ENCODE measurements at places on chromosomes 11 and 22.

GRCh38 chr11:128022007-128022368 lies 565.4 kb downstream of the ETS1 start:
- DNase-seq, result no peak

DNA sequence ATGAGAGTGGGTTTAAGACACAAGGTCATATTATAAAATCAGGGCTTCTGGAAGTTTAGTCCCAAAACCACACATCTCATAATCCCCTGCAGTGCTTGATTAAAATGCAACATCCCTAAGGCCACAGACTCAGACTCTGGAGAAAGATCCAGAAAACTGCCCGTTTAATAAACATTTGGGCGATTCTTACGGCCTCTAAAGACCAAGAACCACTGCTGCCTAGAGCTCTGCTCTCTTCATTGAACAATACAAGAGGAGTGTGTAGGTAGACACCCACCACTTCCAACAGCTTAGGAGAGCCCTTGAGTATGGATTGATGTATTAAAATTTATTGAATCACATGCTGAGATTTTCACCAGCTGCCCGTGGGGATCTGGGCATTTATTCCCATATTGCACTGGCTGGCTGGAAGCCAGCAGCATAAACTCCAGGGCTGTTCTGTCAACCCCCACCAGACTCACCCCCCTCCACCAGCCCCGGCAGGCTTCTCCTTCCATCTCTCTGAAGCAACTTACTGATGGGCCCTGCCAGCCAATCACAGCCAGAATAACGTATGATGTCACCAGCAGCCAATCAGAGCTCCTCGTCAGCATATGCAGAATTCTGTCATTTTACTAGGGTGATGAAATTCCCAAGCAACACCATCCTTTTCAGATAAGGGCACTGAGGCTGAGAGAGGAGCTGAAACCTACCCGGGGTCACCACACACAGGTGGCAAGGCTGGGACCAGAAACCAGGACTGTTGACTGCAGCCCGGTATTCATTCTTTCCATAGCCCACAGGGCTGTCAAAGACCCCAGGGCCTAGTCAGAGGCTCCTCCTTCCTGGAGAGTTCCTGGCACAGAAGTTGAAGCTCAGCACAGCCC lies 749 bp upstream of the BEST1 start:
- DNase-seq, result peak; percentile 84

- DNase-seq, result no peak
Measured at GRCh38 chr22:41974691-41975290, 5.5 kb downstream of the SEPTIN3 start.

GRCh38 chr11:110311783-110312579 lies 15.6 kb upstream of the RDX start:
- peak; percentile 65 for DNase-seq

- DNase-seq, result no peak
Measured at GRCh38 chr11:44096360-44097185, 1.1 kb downstream of the EXT2 start.

DNA sequence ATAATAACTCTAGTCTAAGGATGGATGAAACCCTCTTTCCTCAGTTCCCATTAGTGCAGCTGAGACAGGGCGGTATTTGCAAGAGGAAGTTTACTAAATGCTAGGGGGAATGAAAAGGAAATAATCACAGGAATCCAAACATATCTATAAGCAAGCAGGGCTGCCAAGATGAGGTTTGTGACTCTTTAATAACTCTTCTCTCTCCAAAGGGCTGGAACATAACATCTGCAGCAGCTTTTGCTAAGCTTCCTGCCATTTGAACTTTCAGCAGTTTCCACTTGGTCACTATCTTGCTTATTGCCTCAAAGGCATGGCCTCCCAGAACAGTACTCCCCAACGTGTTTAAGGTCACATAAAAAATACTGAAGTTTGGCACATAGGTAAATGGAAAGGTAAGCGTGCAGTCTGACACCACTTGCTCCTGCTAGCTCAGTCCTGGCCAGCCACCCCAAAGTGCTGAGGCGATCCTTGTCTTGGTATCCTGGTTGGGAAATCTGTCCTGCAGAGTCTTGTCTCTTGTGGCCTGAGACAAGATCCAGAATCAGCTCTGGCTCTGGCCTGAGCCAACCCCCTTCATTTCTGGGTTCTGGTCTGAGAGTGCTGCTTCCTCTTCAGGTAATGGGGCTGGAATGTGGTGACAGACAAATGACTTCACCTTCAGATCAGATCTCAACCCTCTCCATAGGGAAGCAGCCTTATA lies 81.8 kb downstream of the KCNC1 start:
- DNase-seq, result no peak
